Kidney epithelial cell (primary cell): ENCODE measurements at places on chromosomes 12 and 14. TPM values are rescaled to one million over a fixed set of nuclear protein-coding genes. Genes with fewer than 3 reads are reported as not detected.
A peak's percentile ranks its signal among the peaks of the same experiment; 100 is the strongest.

PTPN11 gene
- 90.5 and 91.1 TPM in 2 replicates for total RNA-seq

ACVRL1 gene
- 4.7 and 9.7 TPM in 2 replicates for total RNA-seq

NGB gene
- total RNA-seq: not detected in 2 replicates

AICDA gene
- 1.3 TPM in 2 replicates for total RNA-seq

MGAT4C gene
- not detected in 2 replicates for total RNA-seq

TAS2R30 gene
- 0.48 and 0.84 TPM in 2 replicates for total RNA-seq

MARCHF9 gene
- 15.1 and 16.7 TPM in 2 replicates for total RNA-seq

KLRD1 gene
- total RNA-seq: under 0.01 and 1.5 TPM in 2 replicates

FSCB gene
- 0.08 TPM in 1 of 2 replicates, not detected in the other for total RNA-seq

CKAP4 gene
- 112 and 115 TPM in 2 replicates for total RNA-seq

SIX6 gene
- not detected in 2 replicates for total RNA-seq

FGF6 gene
- not detected in 2 replicates for total RNA-seq

MYO1H gene
- not detected in 2 replicates for total RNA-seq

- DNase-seq: no peak
These were observed 69.3 kb upstream of the HMGA2 start for GRCh38 chr12:65754744-65755595.

- no peak for DNase-seq
These were observed 230.8 kb downstream of the FOXN3 start for GRCh38 chr14:89185919-89186855.

DNA sequence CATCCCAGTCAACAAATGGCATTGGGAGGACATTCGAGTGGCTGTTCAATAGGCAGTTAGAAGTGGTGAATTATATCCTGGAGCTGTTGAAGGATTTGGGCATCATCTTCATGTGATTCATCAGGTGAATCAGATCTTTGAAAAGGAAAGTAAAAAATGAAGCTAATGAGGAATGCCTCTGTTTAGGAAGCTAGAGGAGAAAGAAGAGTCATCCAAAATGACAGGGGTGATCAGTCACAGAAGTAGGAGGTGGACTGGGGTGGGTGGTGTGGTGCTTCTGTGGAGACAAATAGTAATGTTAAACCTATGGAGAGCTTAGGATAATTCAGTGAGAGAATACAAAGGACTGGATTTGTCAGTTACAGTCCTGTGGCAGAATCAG lies 32.7 kb downstream of the DIP2B start:
- no peak for DNase-seq

DNA sequence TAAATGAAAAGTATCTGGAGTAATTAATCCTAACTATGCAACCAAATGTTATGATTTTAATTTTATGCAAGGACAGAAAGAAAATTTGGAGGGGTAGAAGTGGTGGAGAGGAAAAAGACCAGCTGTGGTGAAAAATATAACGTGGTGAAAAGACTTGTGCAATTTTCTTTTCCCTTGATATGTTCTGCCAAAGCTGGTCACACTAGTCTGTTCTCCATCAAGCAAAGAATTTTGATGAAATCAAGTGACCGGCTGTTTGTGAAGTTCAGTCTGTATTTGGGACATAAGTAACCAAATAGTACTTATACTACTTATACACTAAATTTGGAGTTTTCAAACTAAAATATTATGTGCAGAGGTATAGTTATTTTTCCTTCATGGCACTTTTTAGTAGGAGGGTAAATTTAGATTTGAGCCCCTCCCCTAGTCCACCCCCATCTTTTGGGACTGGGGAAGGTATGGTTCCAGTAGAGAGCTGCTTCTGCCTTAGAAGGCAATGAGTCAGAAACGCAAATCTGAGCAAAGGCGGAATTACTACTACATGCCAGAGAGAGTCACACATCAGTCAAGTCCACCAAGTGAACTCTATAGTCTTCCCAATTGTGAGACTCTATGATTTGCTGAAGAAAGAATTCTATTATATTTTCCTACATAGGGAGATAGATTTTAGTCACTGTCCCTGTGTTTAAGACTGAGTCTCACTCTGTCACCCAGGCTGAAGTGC lies 229.7 kb downstream of the SLC25A21 start:
- DNase-seq: no peak

GRCh38 chr14:91143862-91144261 lies 30.0 kb downstream of the DGLUCY start:
- DNase-seq: no peak

DNA sequence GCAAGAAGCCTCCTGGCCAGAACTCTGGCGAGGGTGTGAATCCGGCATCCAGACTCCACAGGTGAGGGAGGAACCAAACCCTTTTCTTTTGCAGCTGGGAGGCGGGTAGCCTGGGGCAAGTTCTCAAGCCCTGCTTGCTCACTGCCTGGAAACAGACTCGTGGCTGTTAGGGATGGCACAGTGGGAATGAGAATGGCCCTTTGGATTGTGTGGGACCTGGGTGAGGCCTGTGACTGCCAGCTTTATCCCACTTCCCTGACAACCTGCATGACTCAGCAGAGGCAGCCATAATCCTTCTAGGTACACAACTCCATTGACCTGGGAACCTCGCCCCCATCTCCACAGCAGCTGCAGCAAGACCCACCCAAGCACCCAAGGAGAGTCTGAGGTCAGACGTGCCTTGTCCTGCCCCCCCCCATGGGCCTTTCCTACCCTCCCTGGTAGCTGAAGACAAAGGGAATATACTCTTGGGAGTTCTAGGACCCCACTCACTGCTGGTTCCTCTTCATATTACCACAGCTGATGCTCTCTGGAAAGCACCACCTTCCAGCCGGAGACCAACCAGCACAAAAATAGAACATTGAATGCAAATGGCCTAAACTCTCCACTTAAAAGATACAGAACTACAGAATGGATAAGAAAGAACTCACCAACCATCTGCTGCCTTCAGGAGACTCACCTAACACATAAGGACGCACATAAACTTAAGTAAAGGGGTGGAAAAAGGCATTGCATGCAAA lies 5.1 kb upstream of the GPR33 start:
- no peak for DNase-seq

- DNase-seq: no peak
These were observed 192.1 kb upstream of the AMIGO2 start for GRCh38 chr12:47271800-47272239.

DNA sequence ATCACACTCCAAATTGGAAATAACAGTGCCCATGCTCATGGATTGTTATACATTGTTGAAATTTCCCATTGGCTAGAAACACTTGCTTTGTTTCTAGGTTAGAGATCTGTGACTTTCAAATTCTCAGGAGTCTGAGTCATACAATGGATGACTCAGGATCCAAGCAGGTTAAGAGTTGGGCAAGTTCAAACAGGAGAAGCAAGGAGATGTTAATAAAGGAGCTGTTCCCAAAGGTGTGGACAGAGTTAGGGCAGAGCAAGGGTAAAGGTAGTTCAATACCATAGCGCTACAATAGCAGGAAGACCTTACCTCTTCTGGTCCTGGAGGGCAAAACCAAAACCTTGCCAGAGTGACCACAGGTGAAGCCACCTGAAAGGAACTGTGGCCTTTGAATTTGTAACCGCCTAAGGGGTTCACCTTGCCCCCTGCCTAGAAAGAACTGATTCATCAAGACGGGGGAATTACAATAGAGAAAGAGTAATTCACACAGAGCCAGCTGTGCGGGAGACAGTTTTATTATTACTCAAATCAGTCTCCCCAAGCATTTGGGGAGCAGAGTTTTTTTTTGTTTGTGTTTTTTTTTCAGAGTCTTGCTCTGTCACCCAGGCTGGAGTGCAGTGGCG lies 4.2 kb upstream of the AMN1 start:
- peak; percentile 90 for DNase-seq

GRCh38 chr12:96402061-96402460 lies 1.8 kb upstream of the CDK17 start:
- DNase-seq: no peak

GRCh38 chr14:52987514-52987913 lies 36.7 kb upstream of the FERMT2 start:
- DNase-seq: no peak

DNA sequence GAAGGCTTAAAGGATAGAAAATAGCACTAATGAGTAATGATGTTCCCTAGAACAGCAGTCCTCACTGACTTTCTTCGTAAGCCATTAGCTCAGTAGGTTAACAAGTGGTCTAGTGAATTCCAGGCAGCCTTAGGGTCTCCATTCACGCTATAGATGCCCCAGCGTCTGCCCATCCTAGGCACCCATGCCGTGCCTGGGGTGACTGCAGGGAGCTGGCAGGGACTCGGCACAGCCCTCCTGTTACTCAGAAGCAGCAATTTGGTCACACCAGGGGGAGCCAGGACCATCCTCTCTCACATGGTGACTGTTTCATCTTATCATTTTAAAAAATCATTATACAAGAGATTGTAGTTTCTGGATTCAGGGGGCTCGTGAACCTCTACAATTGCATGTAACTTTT lies 66.0 kb upstream of the TRAF3 start:
- no peak for DNase-seq

GRCh38 chr12:113689047-113689610 lies 217.5 kb upstream of the LHX5 start:
- DNase-seq: no peak

- DNase-seq: no peak
These were observed 114.5 kb downstream of the PHLDA1 start for GRCh38 chr12:75917083-75917482.

DNA sequence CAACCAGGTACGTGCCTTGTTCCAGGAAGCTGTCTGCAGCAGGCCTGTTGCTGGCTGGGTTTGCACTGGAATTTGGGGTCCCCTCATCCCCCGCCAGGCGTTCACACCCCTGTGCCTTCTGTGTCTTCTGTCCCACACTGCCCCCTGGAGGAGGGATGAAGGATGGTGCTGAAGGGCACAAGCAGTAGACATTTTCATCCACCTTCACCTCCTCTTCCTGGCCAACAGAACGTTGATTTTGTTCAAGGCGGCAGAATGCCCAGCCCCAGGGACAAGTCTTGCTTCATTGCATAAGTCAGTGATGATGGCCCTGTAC lies 122.1 kb downstream of the CALM1 start:
- DNase-seq: no peak

GRCh38 chr14:24231263-24232120 lies 675 bp downstream of the NEDD8 start:
- no peak for DNase-seq

GRCh38 chr14:90599339-90599738 lies 202.5 kb downstream of the CALM1 start:
- DNase-seq: no peak

- no peak for DNase-seq
These were observed 141.1 kb upstream of the LHX5 start for GRCh38 chr12:113612793-113613192.

DNA sequence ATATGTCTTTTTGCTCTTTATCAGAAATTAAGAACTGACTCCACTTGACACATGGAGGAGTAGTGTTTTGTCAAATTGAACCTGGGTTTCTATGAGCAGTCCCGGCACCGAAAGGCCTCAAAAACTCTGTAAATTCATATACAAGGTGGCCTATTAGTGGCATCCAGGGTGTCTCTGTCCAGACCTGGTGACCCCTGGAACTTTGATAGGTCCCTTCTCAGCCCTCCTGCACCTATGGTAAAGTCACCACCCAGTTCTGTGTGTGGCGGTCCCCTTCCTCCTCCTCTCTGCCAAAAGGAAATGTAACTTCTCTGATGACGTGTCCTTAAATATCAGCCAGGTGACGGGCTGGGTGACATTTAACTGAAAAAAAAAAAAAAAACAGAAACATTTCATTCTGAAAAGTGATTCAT lies 204.0 kb upstream of the FOXN3 start:
- no peak for DNase-seq

DNA sequence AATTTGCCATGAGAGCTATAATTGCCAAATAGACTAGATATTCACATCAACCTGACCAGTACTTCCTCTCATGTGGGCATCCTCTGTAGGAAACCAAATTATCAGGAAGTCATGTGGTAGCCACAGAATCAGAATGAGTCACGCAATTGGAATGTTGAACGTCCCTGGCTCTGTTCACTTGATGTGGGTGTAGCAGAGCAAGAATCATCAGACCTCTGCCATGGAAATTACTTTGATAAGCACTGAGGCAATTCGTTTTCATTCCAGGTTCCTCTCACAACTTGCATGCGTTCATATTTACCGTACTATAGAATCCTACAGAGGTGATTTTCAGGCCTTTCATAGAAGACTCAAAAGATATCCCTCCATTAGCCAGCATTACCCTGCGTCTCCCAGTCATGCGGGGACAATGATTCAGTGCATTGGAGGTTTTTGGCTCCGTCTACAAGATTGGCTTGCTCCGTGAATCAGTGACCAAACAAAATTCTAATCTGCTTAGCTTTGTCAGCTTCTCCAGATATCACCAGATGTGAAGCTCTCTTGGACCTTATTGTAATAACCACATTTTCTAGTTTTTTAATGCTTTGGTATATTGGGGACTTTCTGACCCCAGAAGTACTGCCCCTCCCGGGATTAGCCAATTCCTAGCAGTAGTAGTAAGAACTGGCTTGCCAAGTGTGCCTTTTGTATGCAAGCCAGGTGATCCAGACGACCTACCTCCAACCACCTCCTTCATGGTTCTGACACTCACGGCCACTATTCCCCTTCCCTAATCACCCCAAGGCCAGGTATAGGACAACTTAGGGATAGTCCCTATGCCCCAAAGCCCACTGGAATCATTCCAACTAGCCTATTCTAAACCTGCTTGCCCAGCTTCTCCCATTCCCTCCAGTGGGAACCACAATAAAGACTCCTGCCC lies 133.4 kb downstream of the KICS2 start:
- DNase-seq: peak; percentile 91

DNA sequence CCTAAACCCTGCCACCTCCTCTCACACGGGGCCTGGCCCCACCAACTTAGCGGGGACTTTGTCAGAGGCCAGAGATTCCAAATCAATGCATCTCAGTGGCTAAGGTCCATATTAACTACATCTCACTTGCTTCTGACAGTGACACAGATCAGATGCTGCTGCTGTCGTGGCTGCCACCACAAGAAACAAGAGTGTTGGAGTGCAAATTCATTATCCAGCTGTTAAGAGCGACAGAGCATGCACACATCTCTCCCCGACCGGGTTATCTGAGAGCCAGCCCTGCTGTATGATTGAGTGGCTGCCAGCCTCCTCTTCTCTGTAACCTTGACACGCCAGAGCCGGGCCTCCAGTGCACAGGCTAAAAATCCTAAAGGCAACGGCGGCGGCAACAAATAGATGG lies 40.2 kb downstream of the SPRING1 start:
- DNase-seq: no peak

DNA sequence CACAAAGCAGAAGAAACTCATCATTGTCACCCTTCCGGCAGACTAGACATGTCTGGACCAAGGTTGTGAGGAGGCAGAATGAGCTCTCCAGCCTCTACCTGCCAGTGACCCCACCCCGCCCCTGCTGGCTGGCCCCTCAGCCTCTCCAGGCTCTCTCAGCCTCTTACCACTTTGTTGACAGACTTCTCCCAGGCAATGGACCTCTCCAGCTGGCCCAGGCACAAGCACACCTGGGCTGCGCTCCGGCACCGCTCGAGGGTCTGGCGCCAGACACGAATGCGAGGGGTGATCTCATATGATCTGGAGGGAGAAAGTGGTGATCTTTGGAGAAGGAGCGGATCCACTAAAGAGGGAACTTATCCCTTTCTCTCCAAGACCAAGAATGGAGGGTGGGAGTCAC lies 30.3 kb downstream of the BAZ2A start:
- no peak for DNase-seq

GRCh38 chr12:123089140-123089539 lies 61.8 kb downstream of the PITPNM2 start:
- no peak for DNase-seq

- DNase-seq: no peak
These were observed 116.5 kb downstream of the BTG1 start for GRCh38 chr12:92029136-92029535.

- no peak for DNase-seq
These were observed 28.6 kb downstream of the PYM1 start for GRCh38 chr12:55899082-55899481.
